ENCODE measurements at places on chromosomes 1 and 21.

GRCh38 chr1:62428351-62428750 lies 8.5 kb upstream of the USP1 start:
- DNase-seq, result no peak

DNA sequence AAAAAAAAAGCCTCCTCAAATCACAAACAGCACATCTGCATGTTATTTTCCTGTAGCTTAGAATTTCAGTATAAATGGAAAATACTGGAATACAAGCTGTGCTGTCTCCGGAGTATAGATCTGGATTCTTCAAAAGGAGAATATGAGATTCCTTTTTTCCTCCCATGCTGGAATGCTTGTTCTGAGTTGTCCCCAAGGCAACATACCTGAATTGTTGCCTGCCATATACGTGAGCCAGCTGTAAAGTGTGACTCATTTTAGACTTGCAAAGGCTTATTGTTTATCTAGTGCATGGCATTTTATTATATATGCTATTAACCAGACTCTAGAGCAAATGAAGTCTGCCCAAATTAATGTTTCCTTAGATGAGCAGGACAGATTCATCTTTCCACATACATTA lies 95.0 kb upstream of the C1orf105 start:
- DNase-seq, result no peak

DNA sequence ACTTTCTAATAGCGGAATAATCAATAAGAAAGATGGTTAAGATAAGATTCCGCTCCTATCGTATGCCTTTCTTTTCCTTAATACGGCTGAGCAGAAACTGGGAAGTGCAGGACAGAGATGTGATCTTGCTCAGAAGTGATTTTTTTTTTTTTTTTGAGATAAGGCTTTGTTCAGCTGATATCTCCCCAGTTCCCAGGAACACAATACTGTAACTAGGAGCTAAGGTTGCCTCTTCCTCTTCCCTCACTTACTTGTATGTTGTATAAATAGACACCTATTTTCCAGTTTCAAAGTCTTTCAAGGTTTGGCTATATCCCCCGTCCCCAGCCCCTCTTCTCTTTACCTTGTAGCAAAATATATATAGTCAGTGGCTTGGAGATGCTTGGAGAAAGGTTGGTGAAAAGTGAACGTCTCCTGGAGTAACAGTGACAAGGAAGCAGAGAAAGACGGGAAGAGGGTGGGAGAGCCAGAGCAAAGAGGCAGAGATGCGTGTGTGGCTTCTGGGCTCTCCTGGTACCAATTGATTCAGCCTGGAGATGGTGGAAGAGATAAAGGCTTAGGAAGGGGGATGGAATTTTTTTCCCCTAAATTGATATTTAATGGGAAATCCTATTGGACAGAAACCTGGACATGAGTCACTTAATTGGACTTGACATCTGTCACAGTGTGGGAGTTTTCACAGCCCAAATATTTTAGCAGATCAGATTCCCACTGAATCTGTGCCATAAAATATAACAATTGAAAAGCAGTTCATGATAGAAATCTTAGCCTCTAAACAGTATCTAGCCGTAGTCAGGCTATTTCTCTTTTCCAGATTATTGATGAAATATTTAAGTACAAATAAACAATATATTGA lies at the start of gene NHLH2:
Gene NHLH2 (minus strand): TSS at position 522 of the 856 bp plus-strand sequence. CDS start 2,754 bp downstream, outside the sequence.
- no peak for DNase-seq

DNA sequence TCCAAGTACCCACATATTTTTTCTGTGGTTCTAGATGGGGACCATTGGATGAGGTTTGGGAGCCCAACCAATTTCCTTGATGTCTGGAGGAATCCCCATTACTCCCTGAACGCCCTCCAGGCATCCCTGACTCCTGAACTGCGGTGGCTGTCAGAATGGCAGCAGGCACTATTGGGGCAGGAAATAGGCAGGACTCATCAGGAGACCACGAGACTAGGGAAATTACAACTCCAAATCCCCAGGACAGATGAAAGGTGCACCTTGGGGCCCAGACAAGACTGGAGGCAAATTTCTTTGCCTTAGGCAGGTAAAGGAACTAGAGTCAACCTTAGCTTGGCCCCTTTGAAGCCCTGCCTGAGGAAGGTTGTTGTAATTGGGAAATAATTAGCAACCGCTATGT lies 1.1 kb downstream of the CGN start:
- DNase-seq, result no peak

DNA sequence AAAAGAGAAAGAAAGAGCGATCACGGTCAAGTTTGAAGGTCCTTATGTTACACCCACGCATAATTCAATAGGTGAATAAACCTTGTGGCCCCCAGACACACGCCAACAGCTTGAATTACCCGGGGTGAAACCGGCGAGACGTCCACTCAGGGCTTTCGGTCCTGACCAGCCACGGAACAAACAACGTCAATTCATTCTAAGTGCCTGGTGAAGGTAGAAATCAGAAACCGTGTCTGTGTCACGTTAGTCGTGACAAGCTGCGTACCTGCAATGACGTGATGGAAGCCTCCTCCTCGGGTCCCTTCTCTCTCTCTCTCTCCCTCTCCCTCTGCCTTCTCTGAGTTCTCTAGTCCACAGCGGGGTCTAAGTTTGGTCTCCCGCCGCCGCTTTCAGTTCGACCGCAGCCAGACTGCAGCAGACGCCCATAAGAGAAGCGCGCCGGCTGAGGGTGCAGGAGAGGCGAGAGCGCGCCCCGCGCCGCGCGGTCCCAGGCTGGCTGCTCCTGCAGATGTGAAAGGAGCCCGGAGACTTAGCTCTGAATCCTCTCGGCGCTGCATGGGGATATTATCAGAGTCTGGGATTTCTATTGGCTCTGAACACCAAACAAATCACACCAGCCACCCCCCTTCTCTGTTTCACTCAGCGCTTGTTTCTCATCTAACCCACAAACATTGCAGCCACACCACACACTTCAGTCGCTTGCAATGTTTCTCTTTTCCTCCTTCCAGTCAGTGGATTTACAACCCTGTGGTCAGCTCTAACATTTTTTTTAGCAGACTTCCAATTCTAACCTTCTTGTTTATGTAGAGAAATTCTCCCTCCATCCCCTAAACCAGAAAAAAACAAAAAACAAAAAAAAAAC lies at the start of gene GREM2:
Gene GREM2 (minus strand): TSS at position 537 of the 862 bp plus-strand sequence. CDS start 118,680 bp downstream, outside the sequence.
- DNase-seq, result peak; percentile 65

DNA sequence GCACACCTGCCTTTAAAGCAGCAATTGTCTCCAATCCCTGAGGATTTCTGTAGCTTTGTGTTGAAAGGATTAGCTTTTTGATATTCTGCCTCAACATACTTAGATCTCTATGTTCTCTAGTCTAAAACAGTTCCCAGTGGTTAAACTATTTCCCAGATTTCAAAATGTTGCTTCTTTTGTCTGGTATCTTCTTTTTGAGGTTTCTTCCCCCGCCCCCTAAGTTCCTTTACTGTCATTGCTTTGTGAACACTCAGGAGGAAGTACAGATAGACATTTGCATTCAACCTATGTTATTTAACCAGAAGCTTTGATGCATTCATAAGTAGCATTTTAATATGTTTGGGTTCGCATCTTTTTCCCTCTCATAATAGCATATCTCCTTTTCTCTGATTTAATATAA lies 33.5 kb downstream of the CYYR1 start:
- DNase-seq, result no peak

DNA sequence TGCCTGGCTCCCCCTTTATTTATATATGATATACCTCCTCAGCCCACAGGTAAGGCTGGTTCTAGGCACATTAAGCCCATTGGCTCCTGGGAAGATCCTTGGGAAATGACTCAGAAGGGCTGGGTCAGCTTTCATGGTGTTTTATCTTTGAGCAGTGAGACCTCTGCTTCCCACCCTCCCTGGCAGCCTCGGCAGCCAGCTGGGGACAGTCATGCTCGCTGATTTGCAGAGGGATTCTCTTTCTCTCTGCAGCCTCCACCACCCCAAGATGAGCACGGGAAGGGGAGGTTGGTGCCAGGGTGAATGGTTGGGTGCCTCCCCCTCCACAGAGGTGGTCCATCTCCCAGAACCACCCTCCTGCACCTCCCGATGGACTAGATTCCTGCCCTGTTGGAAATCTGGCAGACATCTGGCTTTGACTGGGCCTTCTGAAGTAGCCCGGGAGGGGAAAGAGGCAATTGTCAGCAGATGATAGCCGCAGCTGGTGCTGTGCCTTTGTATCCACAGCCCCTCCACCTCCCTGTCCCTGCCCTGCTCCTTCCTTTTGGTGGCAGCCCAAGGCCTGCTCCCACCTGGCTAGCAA lies 24.6 kb downstream of the IER5 start:
- DNase-seq, result no peak

- no peak for DNase-seq
These were observed 49.5 kb upstream of the LYPLAL1 start for GRCh38 chr1:219124163-219124562.

DNA sequence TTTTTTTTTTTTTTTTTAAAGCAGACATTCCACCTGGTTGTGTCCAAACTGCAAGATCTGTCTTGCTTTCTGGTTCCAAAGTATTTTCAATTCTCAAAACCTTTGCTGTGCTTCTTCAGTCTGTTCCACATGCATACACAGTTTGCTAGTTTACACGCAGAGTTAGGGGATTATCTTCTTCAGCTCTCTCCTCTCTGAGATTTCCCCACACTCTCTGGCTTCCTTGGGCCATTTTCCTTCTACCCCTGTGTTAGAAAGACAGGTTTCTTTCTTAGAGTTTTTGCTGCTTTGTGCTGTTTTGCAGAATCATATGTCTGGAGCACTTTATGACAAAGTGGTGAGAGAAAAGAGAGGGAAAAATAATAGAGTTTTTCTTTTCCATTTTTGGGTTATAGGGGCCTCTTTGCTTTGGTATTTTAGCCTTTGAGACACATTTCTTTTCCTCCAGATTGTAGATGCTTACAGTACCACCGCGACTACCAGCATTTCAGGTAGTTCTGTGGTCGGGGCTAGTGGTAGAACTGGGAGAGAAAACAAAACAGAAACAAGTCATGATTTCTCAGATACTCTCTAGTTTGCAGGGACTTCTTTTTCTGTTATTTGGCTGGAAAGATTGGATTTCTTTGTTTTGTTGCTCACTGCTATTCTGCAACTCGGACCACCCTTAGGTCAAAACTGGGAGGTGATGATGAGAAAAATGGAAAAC lies 66.3 kb downstream of the RABGAP1L start:
- no peak for DNase-seq

DNA sequence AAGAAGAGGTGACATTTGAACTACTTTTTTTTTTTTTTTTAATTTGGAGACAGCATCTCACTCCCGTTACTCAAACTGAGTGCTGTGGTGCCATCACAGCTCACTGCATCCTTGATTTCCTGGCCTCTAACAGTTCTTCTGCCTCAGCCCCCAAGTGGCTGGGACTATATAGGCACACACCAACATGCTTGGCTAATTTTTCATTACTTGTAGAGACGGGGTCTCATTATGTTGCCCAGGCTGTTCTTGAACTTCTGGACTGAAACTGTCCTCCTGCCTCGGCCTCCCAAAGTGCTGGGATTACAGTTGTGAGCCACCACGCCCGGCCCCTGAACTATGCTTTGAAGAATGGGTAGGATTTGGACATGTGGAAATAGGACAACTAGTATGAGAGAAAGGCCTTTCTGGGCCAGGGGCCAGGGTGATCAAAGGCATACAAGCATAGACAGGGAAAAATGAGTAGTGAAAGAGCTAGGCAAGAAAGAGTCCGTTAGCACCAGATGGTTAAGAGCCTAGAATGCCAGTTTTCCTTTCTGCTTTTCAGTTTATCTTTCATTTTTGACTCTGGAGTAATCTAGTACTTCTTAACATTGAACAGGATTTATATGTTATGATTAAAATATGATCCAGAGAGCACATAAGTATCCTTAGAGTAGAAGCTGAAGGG lies 6.3 kb downstream of the RABGAP1L start:
- no peak for DNase-seq

DNA sequence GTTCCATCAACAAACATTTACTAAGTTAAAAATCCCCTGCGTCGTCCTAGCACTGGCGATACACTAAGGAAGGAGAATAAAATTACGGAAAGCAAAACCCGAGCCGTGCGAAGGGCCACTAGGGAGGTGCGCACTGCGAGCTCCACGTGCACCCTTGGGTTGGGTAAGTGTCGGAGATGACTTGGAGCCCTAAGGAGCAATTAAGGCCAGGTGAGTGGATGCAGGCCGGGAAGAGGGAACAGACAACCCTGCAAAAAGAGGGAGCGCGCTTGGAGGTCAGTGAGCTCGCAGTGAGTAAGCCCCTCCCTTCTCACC lies 704 bp downstream of the WDR4 start:
- no peak for DNase-seq

GRCh38 chr1:226455843-226456242 lies 48.0 kb upstream of the PARP1 start:
- DNase-seq, result no peak

DNA sequence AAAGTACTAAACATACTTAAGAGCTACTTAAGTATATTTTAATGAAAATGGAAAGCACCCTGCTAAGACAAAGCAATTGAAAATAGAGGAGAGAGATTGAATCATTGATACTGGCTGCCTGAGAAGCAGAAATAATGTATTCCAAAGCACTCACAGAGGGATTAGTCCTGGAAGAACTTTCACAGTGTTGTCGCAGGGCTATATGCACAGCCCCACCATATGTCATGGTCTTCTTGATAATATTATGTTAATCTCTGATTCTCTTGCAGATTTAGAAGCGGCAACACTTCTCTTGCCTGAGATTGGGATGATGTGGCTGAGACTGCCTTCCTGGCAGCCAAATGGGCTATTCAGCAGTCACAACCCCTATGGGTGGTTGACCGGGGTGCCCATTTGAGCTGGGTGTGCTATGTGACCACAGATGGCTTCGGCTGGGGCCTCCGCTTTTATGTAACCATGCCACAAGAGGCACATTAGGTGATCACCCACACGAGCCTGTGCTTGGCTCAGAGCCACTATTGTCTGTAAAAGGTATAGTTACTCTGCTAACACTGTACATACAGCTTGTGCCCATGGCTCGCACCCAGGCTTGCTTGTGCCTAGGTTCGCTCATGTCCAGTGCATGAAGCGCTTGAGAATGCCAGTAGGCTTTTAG lies 152.2 kb upstream of the SGIP1 start:
- DNase-seq, result no peak

DNA sequence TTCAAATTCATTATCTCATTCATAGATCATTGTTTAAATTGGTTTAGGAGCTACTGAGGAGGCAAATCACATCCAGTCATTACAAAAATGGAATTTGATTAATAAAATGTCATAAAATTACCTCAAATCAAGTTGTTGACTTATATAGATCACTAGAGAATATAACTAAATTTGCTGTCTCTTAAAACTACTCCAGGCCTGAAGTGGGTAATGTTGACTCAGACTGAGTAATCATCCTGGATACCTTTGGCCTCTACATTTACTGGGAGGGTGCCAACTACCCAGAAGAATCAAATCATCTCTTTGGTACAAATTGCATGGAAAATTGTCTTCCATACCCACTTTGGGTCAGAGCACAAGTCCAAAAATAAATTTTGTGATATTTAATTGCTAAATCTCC lies 191.2 kb upstream of the GREM2 start:
- DNase-seq, result no peak

- DNase-seq, result no peak
These were observed 157.3 kb downstream of the CASZ1 start for GRCh38 chr1:10639011-10639774.

DNA sequence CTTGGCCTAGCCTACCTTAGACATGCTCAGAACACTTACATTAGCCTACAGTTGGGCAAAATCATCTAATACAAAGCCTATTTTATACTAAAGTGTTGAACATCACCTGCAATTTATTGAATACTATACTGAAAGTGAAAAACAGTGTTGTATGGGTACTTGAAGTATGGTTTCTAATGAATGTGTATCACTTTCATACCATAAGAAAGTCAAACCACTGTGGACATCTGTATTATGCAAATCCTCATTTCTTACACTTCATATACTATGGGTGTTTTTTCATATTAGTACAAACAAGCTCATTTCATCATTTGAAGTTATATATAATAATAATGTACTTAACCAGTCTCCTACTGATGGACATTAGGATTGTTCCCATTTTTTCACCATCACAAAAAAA lies 41.2 kb downstream of the TDRD5 start:
- no peak for DNase-seq

Measured in activated naive CD4-positive, alpha-beta T cell treated with anti-CD3 and anti-CD28 coated beads, Interleukin-2, amount 10 ng/mL, durations not matched to agents 7 days and 5 days (primary cell).